Bladder microvascular endothelial cell (primary cell): ENCODE measurements at places on chromosomes 16 and 17. TPM values are rescaled to one million over a fixed set of nuclear protein-coding genes. Genes with fewer than 3 reads are reported as not detected.

The USB1 gene
- 17.3 and 68.9 TPM in 2 replicates for total RNA-seq

The ATP2C2 gene
- under 0.01 TPM in 1 of 2 replicates, not detected in the other for total RNA-seq

The SPATA2L gene
- total RNA-seq: 13.0 and 18.1 TPM in 2 replicates

The GRAPL gene
- total RNA-seq: 13.3 and 67.8 TPM in 2 replicates

The CTF1 gene
- total RNA-seq: under 0.01 and 0.19 TPM in 2 replicates

The DNAH3 gene
- total RNA-seq: not detected in 2 replicates

The CD68 gene
- 0.65 and 1.1 TPM in 2 replicates for total RNA-seq

The NSMCE1 gene
- total RNA-seq: 49.1 and 50.5 TPM in 2 replicates

The XYLT2 gene
- 18.5 and 26.9 TPM in 2 replicates for total RNA-seq

The GNG13 gene
- total RNA-seq: not detected in 2 replicates

The IRX5 gene
- 0.16 and 0.63 TPM in 2 replicates for total RNA-seq

The ROGDI gene
- 9.7 and 20.9 TPM in 2 replicates for total RNA-seq

The TBC1D3E gene
- total RNA-seq: not detected in 2 replicates

The GSPT1 gene
- 35.8 and 87.2 TPM in 2 replicates for total RNA-seq

The SOST gene
- total RNA-seq: not detected in 2 replicates

The TOX3 gene
- not detected in 2 replicates for total RNA-seq

The TMC6 gene
- 40.0 and 49.0 TPM in 2 replicates for total RNA-seq

The KRT27 gene
- not detected in 2 replicates for total RNA-seq

The ASPHD1 gene
- total RNA-seq: 0.32 and 0.63 TPM in 2 replicates

The TAT gene
- not detected in 2 replicates for total RNA-seq

The POLR3K gene
- total RNA-seq: 5.5 and 7.3 TPM in 2 replicates
